ENCODE measurements at places on chromosomes 7 and 10. TPM values are rescaled to one million over a fixed set of nuclear protein-coding genes. Genes with fewer than 3 reads are reported as not detected.

DNA sequence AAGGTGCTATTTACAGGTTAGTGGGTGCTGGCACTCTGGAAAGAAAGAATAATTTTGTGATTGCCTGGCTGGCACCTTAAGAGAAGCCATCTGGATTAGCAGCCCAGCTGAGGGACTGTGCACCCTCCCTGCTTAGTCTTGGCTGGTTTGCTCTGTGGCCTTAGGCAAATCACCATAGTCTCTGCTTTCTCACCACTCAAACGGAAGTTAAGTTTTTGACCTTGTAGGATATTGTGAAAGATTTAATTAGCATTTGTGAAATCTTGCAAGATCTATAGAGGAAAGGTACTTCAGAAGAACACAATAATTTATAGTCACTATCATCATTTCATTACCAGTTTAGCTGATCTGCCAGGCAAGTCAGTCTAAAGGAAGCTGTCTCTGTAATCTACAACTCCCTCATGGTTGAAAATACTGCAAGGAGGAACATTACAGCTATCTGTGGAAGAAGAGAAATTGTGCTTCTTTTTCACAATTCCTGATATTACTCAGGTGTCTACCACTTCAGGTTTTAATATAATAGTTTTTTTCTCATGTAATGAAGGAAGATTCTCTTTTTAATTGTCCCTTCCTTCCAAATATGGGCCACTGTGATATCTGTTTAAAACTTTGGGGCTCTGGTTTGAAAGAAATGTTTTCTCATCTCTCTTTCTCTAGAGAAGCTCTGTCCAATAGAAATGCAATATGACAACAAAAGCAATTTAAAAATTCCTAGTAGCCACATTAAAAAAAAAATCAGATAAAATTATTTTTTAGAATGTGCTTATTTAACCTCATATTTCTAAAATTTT, 219.6 kb downstream of the PTEN start:
- peaks cover 4% of the 10 kb centered on the region for H3K4me1 ChIP-seq
- no peak overlapping the region for H3K27ac ChIP-seq
- H3K4me3 ChIP-seq: no peak overlapping the region
- H3K27me3 ChIP-seq: peaks cover 30% of the 10 kb centered on the region
- no peak for DNase-seq
- H3K36me3 ChIP-seq: no peaks in the 10 kb centered on the region

- DNase-seq: no peak
- no peaks in the 10 kb centered on the region for H3K27me3 ChIP-seq
- no peak overlapping the region for H3K4me3 ChIP-seq
- peaks cover 2% of the 10 kb centered on the region for H3K4me1 ChIP-seq
Observed at GRCh38 chr7:77904252-77904651, 105.7 kb downstream of the PHTF2 start.

DNA sequence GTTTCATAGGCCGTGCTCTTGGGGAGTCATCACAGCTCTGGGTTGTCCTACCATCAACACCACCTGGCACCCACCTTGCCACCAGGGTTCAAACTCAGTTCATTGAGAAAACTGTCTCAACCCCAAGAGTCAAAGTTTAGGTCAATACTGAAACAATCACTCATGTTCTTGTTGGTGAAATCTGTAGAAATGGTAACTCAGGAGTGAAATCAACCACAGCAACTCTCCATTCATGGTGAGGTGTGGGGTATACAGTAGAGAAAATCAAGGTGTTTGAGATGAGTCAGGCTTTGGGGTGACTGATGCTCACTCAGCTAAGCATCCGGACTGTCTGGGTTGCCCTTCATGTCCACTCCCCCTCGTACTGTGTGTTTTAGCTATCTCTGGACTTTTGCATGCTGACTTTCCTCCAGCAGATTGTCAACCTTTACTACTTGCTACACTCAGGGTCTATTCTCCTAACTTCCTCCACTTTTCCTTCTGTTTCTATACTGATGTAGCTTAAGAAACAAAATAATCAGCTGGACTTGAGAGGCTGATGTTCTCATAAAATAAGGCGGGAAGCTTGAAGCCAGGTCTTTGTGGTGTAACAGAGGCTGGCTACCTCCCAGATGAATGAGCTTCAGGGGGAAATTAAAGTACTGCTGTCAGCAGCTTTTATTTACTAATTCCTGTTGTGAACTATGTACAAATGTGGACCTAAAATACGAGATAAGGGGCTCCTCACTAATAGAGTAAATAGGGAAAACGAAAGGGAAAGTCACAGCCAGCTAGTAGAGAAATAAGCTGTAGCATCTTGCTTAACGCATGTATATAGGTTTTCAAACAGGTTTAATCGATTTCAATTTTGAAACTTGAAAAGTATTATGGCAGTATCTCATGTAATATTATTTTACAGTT, 173.6 kb upstream of the AKR1E2 start:
- peak overlapping the region; percentile 60 for H3K27ac ChIP-seq
- H3K4me1 ChIP-seq: peaks cover 26% of the 10 kb centered on the region
- DNase-seq: peak; percentile 47
- H3K36me3 ChIP-seq: peaks cover 4% of the 10 kb centered on the region
- H3K4me3 ChIP-seq: no peak overlapping the region

- DNase-seq: peak; percentile 75
- peak overlapping the region; percentile 33 for H3K27ac ChIP-seq
Observed at GRCh38 chr7:56074371-56074791, 10.3 kb downstream of the SUMF2 start.

- H3K4me1 ChIP-seq: no peaks in the 10 kb centered on the region
- H3K27me3 ChIP-seq: peaks cover 2% of the 10 kb centered on the region
- no peak overlapping the region for H3K27ac ChIP-seq
- no peak for DNase-seq
- no peaks in the 10 kb centered on the region for H3K36me3 ChIP-seq
- no peak overlapping the region for H3K4me3 ChIP-seq
Observed at GRCh38 chr10:51369903-51370302, 295.6 kb downstream of the PRKG1 start.

DNA sequence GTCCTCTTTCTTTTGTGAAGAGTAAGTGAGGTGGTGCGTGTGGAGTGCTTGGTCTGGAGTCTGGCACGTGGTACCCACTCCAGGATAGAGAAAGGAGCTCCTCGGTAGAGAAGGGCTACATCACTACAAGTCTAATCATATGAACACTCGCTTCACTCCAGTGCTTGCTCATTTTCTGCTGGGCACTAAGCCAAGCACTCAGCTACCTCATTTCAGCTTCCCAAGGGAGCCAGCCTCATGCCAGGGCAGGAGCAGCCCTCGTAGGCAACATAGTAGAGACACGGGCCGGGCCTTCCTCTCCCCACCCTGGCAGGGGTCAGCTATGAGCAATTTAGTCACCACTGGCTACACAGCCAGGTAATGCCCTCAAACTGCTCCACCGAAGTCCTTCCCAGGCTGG, 11.4 kb upstream of the HSPA12A start:
- no peak overlapping the region for H3K4me3 ChIP-seq
- no peak overlapping the region for H3K27ac ChIP-seq
- no peaks in the 10 kb centered on the region for H3K36me3 ChIP-seq

GRCh38 chr7:85052056-85052737, 134.7 kb downstream of the SEMA3D start:
- no peaks in the 10 kb centered on the region for H3K36me3 ChIP-seq
- no peak overlapping the region for H3K4me3 ChIP-seq
- H3K4me1 ChIP-seq: no peaks in the 10 kb centered on the region
- H3K27me3 ChIP-seq: no peaks in the 10 kb centered on the region
- no peak overlapping the region for H3K27ac ChIP-seq
- DNase-seq: no peak

DNA sequence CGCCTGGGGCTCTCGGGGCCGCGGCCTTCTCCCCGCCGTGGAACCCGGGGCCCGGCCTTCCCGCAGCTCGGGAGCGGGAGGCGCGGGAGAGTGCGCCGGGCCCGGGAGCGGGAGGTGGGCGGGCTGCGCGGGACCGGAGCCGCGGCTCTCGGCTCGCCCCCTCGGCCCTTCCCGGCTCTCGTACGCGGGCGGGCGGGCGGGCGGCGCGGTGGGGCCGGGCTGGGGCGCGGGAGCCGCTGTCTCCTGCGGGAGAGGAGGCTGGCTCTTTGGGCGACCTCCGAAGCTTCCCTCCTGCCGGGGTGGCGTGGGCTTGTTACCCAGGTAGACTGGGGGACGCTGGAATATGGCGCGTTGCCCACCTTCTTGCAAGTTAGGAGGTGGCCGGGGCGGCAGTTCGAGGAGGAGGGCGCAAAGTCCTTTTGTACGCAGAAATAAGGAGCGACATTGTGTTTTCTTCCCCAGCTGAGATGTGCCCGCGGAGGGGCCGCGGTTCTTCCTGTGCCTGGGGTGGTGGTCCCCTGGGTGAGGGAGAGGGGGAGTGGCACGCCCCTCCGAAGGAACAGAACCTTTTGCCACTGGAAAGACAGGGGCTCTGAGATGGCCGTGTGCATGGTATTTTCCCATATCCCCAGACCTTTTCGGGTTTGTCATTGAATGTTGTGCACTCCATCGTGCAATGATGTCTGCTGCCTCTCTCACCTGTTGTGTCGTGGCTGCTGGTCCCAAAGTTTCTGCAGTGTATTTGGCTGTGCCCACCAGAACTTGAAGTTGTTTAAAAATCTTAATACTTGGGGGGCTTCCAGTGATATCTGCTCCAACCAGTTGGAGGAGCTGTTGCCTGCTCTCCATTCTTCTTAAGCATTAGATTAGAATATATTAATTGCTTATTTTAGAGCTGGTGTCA, 844 bp downstream of the NRF1 start:
- H3K4me1 ChIP-seq: peaks cover 53% of the 10 kb centered on the region
- H3K27me3 ChIP-seq: no peaks in the 10 kb centered on the region
- DNase-seq: peak; percentile 62
- H3K36me3 ChIP-seq: peaks cover 22% of the 10 kb centered on the region
- H3K27ac ChIP-seq: peak overlapping the region; percentile 92

GRCh38 chr7:91655656-91656055, 224.8 kb downstream of the MTERF1 start:
- H3K4me1 ChIP-seq: no peaks in the 10 kb centered on the region
- no peak overlapping the region for H3K27ac ChIP-seq
- no peak for DNase-seq

The PDE6C gene
- total RNA-seq: not detected

The GIMAP2 gene
- 60.3 TPM for total RNA-seq

The SLC26A3 gene
- total RNA-seq: not detected

The PURB gene
- total RNA-seq: 35.4 TPM

The ATAD1 gene
- 44.4 TPM for total RNA-seq

The C10orf88 gene
- 9.5 TPM for total RNA-seq

The CHAT gene
- total RNA-seq: not detected
